Activated naive CD4-positive, alpha-beta T cell treated with anti-CD3 and anti-CD28 coated beads for 36 hours (primary cell): ENCODE measurements at places on chromosomes 5 and 9.

DNA sequence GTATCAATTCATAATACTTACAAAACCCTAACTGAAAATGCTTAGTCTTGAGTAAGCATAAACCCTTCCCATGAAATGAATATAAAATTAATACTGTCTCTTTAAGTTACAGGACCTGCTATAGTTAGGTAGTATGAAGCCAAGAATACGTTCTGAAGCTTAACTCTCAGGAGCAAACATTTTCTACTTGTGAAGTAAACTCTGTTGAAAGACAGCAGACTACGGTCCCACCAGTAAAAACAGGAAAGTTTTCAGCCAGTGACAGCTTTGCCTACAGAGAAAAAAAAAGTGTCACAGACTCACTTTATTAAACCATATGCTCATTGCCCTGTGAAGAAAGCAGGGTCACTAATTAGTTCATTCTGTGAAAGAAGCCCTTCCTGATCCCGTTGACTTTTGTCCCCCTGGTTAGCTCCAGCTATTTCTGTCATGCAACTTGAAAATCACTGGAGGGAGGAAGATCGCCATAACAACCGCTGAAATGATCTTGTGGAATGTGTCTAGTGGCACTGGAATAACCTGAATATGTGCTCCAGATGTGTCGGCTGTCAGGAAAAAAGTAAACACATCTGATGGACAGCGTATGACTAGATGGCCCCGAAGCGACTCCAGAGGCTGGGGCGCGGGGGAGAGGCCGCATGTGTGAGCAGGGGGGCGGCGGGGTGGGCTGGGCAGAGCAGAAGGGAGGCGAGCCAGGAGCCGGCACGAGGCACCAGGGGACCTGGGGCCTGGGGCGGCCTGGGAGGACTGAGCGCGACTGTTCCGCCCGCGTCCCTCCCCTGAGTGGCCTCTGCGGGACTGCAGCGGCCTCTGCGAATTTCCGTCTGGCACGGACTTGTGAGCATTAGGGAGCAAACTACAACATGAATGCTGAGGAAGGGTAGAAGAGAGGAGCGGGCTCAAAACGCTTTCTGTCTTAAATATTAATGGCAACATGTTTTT lies 41.9 kb downstream of the BNC2 start:
- DNase-seq, result no peak

DNA sequence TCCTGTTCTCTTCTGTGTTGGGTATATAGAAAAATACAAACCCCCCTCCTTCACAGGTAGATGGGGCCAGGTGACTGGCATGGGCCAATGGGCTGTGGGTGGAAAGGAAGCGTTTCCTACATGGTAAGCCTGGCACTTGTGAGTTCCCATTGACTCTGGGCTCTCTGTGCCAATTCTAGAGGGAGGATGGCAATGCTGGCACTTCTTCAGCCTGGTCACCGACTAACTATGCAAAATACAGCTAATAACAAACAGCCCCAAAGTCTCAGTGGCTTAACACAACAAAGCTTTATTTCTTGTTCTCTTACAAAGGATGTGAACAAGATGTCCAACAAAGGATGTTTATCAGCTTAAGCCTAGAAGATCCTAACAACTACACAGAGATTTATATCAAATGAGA lies 258.1 kb downstream of the SYK start:
- no peak for DNase-seq

DNA sequence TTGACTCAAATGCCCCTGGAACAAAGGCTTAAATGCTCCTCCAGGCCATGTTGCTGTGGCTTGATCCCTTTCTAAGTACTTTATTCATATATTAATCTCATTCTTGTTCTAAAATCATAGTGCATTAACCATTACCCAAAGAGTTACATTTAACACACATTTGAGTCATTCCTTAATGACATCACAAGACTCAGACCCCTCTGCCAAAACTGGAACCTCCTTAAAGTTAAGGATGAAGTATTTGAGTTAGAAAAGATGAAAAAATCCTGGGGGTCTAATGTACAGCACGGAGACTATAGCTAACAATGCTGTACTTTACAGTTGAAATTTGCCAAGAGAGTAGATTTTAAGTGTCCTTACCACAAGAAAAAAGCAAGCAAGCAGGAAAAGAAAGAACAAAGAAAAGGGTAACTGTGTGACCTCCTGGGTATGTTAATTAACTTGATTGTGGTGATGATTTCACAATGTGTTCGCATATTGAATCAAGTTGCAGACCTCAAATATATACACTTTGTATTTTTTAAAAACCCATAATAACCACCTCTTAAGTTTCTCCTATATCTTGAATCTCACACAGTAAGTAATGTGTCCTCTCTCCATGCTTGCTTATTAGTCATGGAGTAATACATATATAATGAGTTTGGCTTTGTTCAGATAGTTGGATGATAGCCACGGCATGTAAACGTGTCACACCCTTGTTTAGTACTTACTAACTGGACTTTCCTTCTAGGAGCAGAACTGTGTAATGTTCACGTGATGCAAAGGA lies 376.9 kb downstream of the SEMA5A start:
- DNase-seq, result no peak

GRCh38 chr5:7705261-7705660 lies 145.7 kb downstream of the CFAP90 start:
- no peak for DNase-seq

- no peak for DNase-seq
Observed at GRCh38 chr9:105883847-105884246, 189.5 kb downstream of the TMEM38B start.

DNA sequence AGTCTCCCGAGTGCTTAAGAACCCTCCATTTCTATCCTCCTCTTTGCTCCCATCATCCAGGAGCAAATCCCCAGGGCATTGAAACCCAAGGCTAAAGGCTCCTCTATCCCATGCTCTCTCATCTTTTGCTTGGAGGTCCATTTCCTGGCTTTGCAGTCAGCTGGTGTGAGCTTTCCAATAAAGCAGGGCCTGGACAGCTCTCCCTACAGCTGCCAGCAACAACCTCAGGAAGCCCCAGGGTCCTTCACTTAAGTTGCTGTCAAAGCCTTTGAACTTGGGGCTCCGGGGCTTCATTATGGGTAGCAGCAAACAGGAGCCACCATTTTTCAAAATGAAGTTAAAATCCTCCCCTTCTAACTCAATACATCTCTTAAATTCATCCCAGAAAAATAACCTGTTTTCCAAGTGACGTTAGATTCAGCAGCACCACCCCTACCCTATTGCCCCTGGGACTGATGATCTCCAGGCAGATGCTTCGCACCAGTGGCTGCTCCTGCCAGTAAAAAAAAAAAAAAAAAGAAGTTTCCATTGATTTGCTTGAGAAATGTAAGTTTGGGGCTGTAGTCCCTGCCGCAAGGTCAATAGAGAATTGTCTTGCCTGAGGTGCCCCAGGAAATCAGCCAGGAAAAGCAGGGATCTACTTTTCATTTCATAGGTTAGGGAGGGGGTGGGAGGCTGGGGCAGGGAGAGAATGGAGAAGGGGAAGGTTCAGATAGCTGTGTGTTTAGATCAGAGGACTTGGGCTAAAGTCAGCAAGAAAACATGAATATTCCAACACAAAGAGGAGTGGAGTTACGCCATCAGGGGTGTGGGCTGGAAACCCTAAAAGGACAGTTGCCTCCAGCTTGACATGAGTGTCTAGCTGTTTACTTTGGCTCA lies 83.8 kb upstream of the IL6ST start:
- no peak for DNase-seq

- no peak for DNase-seq
Observed at GRCh38 chr5:148952097-148952867, 110.6 kb downstream of the SH3TC2 start.

- DNase-seq, result no peak
Observed at GRCh38 chr9:36290996-36291395, 32.7 kb upstream of the GNE start.

DNA sequence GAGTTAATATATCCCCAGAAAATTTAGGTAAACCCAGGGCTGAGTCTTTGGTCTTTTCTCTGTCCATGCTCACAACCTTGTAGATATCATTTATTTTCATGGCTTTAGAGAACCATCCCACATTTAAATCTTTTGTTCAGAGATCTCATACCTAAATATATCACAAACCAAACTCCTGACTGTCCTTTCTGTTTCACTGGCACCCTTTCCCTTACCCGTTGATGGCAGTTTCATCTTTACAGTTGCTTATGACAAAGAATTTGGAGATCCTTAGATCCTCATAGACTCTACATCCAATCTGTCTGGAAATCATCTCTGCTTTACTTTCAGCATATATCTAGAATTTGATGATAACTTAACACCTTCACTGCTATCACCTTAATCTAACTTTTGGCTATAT lies 19.2 kb downstream of the RNF180 start:
- no peak for DNase-seq

- peak; percentile 31 for DNase-seq
Observed at GRCh38 chr5:170334626-170335025, 37.0 kb upstream of the LCP2 start.

- peak; percentile 69 for DNase-seq
Observed at GRCh38 chr5:147857302-147858129, 21.0 kb upstream of the SCGB3A2 start.

DNA sequence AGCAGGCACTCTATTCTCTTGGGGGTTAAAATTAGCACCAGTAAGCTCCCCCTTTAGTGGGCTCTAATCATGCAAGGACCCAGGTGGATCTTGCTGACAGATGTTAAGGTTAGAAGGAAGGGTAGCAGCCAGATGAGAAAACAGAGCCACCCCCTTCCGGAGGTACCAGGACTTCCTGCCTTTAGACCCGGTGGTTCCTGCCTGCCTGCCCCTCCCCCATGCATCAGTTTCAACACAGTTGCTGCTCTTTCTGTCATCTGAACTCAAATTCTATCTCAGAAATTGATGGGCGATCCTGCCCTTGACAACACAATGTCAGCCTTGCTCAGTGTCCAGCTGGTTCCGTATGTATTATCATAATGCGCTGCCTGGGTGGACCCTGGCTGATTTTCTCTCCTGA lies 287.3 kb downstream of the EBF1 start:
- peak; percentile 84 for DNase-seq

- DNase-seq, result no peak
Observed at GRCh38 chr9:2662496-2662895, 40.9 kb downstream of the VLDLR start.

DNA sequence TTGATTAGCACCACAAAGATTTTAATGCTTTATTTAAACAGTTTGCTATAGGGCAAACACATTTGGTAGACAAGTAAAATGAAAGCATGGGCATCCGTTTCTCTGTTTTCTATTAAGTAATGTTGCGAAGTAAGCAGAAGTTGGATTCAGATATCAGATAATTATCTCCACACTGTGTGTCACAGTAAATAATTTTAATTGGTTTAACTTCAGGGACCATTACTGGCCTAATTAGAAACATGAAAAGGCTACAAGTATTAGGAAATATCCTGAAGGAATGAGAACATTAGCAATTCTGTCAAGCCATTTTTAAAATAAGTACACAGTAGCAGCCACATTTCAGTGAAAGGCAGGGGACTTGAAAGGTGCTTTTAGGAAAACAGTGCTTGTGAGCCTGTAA lies 975.4 kb downstream of the NR2F1-AS1 start:
- DNase-seq, result no peak

DNA sequence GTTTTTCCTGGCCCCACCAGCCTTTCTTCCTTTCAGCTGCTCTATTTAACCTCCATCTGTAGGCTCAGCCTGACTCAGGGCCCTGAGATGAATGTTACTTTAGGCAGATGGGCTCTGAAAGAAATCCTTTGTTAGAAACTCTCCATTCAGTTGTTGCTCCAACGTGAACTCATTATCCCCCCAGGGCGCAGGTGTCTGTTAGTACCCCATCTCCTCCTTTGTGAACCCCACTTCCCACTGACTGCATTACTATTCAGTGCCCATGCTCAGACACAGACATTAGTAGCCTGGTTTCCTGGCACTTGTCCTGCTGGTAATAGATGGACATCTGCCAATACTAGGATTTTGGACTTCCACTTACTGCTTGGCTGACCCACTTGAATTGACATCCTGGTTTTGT lies 1271.6 kb downstream of the PTPRD start:
- DNase-seq, result no peak

DNA sequence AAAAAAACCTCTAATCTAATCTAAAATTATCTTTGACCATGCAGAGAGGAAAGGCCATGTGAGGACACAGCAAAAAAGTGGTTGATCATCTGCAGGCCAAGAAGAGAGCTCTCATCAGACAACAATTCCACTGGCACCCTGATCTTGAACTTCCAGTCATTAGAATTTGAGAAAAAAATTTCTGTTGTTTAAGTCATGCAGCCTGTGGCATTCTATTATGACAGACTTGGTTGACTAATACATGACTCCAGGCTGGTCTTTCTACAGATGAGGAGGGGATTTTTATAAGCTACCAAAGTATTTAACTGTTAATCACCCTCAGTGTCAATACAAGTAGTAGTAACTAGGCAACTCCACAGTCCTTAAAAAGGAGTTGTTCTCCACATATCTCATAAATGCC lies 358.5 kb upstream of the RGMB start:
- no peak for DNase-seq

GRCh38 chr5:124772457-124773200 lies 26.2 kb upstream of the ZNF608 start:
- DNase-seq, result no peak

GRCh38 chr9:98797491-98797890 lies 1.1 kb upstream of the ANKS6 start:
- DNase-seq, result no peak
